Fibroblast of skin of scalp (primary cell): ENCODE measurements at places on chromosomes 5 and 9.
A peak's percentile ranks its signal among the peaks of the same experiment; 100 is the strongest.

- DNase-seq: no peak
Observed at GRCh38 chr9:76545191-76545590, 86.2 kb downstream of the GCNT1 start.

DNA sequence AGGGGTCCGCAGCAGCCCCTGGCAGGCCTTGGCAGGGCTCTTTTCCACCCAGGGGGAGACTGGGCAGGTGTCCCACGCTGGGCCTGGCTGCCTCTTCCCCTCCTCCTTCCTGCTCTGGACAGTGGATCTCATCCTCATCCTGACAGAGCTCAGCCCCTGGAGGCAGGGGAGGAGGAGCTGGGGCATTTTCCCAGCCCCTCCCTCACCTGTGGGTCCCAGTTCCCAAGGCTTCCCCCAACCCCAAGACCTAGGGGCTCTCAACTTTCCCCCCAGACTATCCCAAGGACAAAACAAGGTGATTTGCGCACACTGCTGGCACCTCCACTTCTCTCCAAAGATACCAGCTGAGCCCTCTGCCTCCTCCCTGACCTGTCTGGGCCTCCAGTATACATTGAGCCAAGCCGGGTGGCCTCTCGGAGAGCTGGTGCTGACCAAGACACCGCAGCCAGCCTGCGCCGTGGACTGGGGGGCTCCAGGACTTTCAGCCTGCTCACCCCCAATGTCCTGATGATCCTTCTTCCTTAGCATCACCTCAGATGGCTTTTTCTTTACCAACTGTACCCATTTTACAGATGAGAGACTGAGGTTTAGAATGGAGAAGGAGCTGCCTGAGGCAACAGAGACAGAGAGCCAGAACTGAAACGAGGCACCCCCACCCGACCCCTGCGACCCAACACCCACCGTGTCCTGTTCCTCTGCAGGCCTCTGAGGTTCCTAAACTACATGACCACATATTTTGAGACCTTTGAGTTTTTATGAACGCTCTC, 126.6 kb downstream of the BARX1 start:
- DNase-seq: no peak

DNA sequence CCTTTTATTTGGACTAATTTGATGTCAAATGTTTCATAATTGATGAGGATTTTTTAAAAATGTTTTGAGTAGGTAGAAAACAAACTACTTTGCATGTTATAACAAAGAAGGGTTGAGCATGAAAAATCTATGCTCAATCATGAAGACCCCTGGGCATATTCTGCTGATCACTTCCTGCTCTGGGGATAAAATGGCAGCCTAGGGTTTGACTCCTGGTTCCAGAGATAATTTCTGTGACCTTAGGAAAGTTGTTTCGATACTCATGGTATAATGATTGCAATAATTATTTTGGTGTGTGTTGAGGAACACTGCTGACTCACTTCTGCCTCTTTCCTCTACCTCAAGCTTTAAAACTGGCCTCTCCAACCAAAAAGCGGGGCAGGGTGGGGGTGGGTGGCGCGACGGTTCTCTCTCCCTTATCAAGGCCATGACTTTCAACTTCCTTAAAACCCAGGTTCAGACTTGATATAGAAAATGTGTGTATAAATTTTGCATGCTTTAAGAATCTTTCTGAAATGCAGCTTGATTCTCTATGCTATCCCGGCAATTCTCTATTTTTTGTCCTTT, 6.0 kb upstream of the PIP5K1B start:
- DNase-seq: no peak

DNA sequence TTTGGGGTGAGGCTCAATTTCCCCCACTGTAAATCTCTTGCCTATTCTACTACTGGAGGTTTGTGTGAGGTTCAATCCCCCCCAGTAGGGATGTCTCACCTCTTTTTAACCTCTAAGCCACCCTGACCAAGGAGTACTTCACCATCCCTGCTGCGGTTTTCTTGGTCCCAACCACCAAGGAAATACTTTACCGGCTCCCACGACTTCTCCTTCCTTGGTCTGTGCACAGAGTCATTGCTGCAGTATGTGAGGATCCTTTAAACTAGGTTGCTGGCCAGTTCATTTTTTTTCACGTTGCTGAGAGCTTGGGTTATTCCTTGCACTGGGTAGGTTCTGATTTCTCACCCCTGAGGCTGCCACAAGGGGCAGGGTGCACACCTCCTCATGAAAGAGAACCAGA, 22.5 kb upstream of the HMGCS1 start:
- DNase-seq: no peak

- DNase-seq: no peak
Observed at GRCh38 chr5:87886164-87886563, 382.5 kb downstream of the TMEM161B start.

DNA sequence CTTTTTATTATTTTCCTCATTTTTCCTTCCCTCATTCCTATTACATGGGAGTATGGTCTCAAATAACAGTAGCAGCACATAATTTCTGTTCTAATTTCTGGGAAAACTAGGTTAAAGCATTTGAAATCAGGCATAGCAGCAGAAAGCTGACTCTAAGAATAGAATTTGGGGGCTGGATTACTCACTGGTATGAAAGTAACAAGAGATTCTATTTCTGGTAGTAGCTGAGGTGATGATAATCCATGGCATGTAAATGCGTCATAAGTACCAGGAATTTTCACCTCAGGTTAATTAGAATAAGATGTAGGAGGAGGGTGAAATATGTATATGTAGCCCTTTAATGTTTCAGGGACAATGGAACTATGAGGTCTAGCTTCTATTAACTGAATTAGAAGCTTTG, 662.0 kb downstream of the PTPRD start:
- DNase-seq: peak; percentile 60
